ENCODE measurements at places on chromosomes 2 and 18. TPM values are rescaled to one million over a fixed set of nuclear protein-coding genes. Genes with fewer than 3 reads are reported as not detected.

CPLX4 gene
- not detected for total RNA-seq

CACNB4 gene
- 0.32 TPM for total RNA-seq

NT5C1B gene
- total RNA-seq: not detected

DNA sequence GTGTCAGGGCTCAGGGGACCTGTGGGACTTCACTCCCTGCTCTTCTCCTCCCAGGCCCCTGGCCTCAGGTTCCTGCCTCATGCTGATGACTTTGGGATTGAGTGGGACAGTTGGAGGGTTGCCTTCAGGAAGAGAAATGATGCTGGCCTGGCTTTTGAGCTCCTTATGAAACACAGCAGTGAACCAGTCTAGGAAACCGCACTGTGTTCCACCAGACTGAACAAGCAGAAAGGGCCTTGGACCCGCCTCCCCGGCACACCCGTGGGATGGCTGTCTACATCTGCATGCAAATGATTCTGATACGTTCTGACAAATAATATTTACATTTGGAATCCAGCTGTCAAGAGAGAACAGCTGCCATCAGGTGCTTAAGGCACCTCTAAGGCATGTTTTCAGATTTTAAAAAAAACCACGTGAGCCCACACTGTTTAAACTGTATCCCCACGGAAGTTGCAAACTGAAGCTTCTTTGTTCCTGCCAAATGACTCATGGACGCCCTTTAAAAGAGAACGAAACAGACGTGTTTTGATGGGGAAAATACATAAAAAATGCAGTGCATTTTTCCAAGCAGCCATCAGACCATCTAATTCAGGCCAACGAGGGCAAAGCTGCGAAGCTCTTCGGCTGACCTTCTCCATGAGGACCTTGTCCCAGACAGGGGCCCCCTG lies 27.6 kb upstream of the ASAP2 start:
- DNase-seq: peak; percentile 67

- no peak for DNase-seq
These were observed 89.8 kb downstream of the LOXHD1 start for GRCh38 chr18:46567196-46567595.

DNA sequence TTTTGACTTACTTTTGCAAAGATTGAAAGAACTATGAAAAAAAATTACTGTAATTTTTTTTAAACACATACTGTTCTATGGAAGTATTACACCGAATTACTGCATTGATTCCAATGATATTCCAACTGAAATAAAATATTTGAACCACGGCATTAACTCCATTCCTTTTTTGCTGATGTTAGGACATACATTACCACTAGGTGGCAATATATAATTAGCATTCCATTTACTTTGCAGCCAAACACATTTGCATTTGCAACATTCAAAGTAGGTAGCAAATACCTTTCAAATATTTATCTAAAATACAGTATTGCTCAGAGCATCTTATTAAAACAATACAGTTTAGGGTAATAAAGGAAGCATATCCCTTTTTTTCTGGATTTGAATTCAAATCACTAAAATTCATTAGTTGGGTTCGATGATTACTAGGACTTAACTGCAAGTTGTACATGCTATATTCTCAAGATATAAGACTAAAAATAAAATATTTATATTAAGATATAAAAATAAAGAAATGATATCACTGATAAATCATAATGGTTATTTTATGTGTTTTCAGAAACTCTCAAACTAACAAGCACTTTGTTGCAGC lies 31.3 kb downstream of the LANCL1 start:
- DNase-seq: no peak

- DNase-seq: no peak
These were observed 26.1 kb upstream of the SEMA4C start for GRCh38 chr2:96895746-96896651.

DNA sequence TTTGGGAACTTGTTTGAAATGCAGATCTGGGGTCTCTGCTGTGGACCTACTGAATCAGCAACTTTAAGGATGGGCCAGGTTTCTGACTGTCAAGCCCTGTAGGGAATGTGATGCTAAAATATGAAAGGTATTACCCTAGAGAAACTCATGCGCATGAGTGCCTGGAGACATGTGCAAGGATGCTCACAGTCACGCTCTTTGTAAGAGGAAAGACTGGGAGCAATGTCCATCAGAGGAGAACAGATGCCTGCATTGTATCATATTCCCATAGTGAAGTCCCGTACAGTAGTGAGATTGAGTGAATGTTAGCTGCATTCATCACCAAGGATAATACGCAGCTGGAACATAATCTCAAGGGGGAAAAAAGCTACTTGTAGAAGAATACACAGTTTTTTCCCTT lies 14.1 kb downstream of the ZNF407 start:
- DNase-seq: no peak

DNA sequence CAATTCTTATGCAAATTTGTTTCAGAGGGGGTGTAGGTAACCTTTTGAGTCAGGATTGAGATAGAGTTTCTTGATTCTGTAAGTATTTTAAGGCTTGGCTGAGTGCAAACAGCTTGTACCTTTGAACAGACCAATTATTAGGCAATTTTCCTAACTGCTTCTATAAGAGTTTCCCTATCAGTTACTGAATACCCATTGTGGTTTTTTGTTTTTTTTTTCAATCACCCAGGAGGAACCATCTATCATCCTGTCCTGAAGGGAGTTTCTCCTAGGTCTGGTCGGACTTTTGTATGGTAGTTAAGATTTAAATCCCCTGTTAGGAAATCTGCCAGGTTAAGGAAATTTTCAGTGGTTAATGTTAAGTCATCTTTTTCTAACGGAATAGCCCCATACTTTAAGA lies 319.4 kb upstream of the SLC39A10 start:
- DNase-seq: no peak

DNA sequence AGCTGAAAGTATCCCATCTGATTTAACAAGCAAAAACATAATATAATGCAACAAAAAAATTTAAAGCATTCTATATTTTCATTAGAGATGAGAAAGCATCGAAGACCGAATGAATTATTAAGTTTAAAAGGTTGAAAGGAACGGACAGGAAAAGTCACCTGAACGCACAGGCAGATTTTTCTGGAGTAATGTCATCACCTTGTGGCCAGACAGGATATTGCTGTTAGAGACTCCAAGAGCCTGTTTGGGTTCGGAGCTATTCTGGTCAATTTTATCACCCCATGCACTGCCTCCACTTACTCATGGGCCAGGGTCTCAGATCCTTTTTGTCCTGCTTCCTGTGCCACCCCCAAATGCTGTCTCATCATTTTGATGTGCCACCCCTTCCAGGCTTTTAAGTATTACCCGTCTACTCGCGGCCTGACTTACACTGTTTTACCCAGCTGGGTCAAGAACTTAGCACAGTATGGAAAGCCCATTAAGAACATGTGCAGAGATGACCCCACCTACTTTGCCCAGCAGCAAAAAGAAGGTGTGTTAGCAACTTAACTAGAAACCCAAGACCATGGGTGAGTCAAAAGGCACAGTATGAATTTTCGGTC lies 27.3 kb downstream of the GKN2 start:
- DNase-seq: no peak

- DNase-seq: peak; percentile 31
These were observed 449.3 kb downstream of the SLC4A3 start for GRCh38 chr2:220076734-220077133.

- DNase-seq: no peak
These were observed 419.3 kb upstream of the VWC2L start for GRCh38 chr2:213991453-213992108.

DNA sequence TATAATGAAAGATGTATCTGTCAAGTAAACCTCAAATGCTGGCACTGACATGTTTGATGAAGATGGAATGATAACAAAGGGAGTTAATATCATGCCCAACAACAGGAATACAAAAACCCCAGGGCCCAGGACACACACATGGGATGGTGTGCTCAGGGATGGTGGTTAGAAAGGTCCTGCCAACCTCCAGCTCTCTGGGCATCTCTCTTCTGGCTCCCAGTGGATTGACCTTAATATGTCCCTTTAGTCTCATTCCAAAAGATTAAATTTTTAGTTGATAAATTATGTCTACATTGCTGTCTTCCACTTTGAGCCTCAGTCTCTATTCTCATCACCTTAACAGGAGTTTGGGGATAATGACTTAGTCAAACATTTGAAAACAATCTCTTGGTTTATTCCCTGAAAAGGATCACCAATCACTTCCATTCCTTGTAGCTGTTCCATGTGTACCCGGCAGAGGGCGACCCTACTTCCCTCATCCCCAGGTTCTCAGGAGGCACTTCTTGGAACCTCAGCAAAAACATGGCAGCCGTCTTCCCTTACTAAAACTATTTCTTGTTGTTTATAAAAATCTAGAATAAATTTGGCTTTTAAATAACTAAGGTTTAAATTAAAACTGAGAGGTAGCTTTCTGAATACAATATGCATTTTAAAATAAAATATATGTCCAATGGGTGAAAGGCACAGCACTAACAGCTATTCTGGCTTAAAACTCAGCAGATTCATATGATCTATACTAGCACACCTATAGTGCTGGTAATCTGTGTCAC lies 29.6 kb downstream of the MCEE start:
- peak; percentile 36 for DNase-seq

- no peak for DNase-seq
These were observed 86.6 kb upstream of the CAVIN2 start for GRCh38 chr2:191933307-191934105.

GRCh38 chr2:157024129-157024528 lies 233.4 kb upstream of the GALNT5 start:
- no peak for DNase-seq
